Activated CD4-positive, alpha-beta T cell treated with anti-CD3 and anti-CD28 coated beads, Interleukin-2, amount 50 U/mL, for 16 hours (primary cell): ENCODE measurements at places on chromosomes 6 and 20.

DNA sequence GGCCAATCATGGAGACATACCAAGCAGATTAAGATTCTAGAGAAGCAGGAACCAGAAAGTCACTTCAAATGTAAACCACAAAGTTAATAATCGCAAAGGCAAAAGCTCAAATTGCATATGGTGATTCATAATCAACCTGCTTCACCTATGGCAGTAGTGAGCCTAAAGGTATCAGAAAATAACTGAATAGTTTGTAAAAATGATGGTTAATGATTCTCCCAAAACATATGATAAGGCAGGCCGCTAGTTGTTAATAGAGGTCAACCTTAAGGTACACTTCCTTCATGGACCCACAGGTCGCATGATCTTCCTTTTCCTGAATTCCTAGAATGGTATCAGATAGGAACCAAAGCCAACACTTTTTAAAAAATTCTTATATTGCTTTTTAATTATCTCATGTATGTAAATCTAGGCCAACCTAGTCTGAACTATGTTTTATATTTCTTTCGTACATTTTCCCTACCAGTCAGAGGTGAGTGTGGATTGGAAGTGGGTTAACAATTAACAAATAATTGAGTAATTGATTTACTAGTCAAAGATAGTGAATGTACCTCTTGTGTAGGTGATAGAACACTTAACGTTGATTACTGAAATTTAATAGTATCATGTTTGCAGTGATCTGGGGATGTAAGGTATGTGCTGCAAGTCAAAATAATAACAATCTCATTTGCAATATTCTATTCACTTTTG lies 16.4 kb downstream of the TAAR2 start:
- DNase-seq, result no peak

GRCh38 chr20:51097351-51098120 lies 74.6 kb upstream of the KCNG1 start:
- no peak for DNase-seq

DNA sequence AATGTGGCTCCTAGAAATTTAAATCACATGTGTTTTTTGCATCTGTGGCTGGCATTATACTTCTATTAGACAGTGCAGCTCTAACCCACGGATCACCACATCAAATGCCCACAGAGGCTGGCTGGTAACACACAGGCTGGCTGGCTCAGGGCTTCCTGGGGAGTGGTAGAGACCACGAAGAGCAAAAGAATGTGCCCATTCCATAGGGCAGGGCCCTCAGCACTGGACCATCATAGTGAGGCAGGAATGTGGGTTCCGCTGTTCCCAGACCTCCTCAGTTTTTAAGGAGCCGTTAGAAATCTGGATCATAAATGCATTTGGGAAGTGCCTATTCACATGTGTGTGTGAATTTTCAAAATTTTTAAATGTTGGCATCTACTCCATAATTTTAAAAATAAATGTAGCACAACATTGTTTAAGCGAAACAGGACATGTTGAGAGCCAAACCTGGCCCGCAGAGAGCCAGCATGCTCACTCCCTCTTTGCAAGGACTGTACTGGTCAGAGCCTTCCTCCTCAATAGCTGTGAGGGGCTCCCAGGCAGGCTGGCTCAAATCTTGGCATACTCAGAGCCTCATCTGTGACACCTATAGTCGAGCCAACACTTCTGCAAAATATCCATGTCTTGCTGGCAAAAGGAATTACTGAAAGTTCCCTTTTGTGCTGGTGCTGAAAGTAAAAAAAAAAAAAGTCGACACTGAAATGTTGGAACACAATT lies 190.5 kb downstream of the FNDC1 start:
- DNase-seq, result no peak

DNA sequence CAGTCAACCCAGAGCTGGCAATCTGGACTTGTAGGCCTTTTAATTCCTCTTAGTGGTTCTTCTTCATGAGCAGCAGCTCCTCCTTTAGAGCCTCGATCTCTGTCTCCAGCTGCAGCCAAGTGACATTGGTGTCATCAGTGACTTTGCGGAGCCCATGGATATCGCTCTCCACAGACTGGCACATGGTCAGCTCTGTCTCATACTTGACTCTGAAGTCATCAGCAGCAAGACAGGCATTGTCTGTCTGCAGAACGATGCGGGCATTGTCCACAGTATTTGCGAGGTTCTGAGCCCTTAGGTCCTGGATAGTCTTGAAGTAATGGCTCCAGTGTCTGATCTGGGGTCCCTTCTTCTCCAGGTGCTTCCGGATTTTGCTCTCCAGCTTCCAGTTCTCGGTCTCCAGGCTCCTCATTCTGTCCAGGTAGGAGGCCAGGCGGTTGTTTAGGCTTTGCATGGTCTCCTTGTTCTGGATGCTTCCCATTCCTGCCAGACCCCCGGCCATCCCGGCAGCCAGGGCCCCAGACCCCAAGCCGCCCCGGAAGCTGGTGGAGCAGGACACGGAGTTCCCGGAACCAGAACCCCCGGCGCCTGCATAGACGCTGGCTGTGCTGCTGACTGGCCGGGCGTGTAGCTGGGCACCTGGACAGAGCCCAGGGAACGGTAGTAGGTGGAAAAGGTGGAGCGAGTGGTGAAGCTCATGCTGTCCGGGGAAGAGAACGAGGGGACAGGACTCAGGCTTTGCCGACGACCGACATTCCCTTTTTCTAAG lies 15.1 kb downstream of the RFPL4B start:
- no peak for DNase-seq

- DNase-seq, result peak; percentile 35
These were observed 16.3 kb downstream of the PKIG start for GRCh38 chr20:44598423-44599305.

- DNase-seq, result no peak
These were observed 10.5 kb downstream of the CDC40 start for GRCh38 chr6:110190726-110191125.

DNA sequence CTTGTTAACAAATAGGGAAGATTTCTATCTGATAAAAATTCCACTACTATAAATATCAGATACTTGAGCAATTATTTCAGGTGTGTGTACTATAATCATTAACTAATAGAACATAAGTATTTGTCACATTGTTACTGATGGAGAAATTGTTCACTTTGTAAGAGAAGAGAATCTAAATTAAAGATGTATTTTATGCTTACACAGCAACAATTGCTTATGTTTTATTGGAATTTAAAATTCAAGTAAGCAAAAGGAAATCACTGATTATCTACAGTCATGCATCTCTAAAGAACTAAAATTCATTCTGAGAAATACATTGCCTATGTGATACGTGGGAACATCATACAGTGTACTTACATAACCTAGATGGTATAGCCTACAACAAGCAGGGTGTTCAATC lies 1590.8 kb downstream of the GRIK2 start:
- DNase-seq, result no peak

GRCh38 chr20:32336918-32337347 lies 21.2 kb upstream of the ASXL1 start:
- peak; percentile 49 for DNase-seq

DNA sequence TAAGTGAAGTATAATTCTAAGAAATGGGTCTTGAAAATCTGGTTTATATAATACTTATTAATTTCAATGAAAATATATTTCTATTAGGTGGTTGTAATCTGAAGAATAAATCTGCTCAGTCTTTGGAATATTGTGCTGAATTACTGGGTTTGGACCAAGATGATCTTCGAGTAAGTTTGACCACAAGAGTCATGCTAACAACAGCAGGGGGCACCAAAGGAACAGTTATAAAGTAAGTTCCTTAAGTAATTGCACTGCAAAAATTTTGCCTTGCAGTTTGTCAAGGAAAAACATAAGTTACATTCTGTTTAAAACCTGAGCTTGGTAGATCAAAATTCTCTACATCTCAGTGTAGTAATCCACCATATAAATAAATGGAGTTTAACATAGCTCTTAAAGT lies 106.0 kb downstream of the MYO6 start:
- peak; percentile 35 for DNase-seq

DNA sequence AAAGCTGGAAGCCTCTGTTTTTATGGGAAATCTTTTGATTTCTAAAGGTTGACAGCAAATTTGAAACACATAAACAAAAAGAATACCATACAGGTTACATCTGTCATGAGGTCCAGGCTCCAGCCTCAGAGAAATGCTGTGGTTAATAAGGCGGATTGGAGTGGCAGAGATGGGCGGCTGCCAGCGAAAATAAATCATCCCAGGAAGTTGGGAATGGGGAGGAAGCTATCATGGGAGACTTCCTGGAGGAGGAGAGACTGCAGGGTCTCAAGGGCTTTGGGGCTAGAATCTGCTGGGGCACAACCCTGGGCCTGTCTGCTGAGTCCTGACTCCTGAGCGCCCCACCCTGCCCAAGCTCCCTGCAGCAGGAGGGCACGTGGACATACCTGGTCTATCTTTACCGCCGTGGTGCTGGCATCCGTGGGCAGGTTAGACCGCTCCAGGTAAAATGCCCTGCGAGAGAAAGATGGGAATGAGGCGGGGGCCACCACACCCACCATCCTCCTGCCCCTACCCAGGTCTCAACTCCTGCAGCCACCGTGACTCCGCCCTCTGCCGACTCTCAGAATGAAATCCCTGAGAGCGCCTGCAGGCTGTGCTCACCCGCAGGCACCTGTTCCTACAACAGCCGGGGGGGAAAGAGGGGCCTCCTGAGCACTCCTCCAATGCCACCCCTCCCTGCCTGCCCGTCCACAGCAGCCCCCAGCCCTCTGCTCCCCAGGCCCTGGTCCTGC lies 197.3 kb downstream of the PREX1 start:
- no peak for DNase-seq

GRCh38 chr20:37781626-37782025 lies 87.8 kb downstream of the CTNNBL1 start:
- no peak for DNase-seq

GRCh38 chr6:40735121-40735520 lies 148.0 kb upstream of the LRFN2 start:
- no peak for DNase-seq

GRCh38 chr6:144955859-144956258 lies 670.7 kb downstream of the UTRN start:
- no peak for DNase-seq

DNA sequence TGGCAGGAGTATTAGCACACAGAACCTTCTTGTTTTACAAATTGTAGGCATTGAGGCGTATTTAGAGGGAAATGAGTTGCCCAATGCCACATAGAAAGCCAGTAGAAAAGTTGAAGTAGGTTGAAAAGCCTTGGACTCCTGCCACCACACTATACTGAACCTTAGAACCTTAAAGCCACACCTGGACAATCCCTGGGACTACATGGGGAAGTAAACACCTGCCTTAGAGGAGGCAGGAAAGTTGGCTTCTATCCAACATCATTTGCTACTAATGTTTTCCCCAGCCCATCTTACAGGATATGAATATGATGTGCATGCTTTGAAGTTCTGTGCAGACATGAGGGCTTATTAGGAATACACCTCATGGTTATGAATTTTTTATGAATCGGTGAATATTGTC lies 5.3 kb upstream of the EPPIN start:
- no peak for DNase-seq

- no peak for DNase-seq
These were observed 437.8 kb upstream of the ID4 start for GRCh38 chr6:19399406-19399805.

DNA sequence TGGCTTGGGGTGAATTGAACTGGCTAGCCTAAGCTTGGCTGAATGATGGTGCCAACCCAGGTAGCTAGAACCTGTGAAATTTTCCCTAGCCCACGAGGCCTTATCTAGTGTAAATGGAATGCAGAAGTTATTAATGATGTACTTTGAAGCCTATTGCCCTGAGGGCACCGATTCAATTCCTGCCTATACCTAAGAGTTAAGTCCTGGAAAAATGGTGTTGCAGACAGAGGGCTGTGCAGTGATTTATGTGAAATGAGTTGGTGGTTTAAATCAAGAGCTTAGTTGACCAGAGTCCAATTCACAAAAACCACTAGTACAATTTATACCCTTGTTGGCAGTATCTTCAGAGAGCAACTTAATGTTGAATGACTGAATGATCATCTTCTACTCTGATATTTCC lies 373.8 kb upstream of the JAG1 start:
- no peak for DNase-seq

DNA sequence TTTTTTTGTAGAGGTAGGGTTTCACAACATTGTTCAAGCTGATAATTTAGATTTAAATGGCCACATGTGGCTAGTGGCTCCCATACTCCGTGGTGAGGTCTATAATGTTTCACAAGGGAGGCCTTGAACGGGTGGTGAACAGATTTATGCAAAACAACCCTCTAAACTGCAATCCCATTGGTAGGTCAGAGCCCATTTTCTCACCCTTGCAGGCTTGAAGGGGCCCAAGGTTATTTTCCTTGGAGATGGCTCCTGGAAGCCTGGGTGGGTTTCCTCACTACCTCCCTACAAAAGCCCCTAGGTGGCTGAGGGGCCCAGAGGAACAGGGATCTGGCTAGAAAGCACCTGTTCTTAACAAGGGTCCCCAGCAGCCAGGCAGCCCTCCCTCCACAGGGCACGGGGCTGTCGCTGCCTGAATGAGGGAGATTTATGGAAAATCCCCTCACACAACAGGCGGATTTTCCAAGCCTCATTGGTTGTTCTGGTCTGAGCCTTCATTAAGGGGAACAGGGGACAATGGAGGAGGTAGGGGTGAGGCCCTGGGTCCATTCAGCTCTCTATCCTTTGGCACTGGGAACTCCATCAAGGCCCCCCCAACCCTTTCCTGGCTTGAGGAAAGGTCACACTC lies 64.6 kb downstream of the VEGFA start:
- DNase-seq, result no peak

DNA sequence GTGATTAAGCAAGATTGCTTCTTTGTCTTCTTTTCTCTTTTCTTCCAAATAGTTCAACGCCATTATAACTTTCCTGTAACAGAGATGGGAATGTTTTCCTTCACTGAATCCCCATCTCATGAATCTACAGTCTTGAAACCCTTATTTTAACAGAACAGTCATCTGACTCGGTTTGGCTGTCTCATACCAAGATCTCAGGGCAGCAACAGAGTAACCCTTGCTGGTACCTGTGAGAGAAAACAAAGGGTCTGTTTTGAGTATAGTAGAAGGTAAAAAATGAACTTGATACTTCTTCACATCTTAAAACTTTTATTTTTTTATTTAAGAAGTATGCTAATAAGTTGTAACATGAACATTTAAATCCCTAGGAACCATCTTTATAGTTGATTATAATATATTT lies 19.6 kb upstream of the DSE start:
- DNase-seq, result no peak

- DNase-seq, result peak; percentile 40
These were observed 32.7 kb downstream of the PLN start for GRCh38 chr6:118580585-118581419.

DNA sequence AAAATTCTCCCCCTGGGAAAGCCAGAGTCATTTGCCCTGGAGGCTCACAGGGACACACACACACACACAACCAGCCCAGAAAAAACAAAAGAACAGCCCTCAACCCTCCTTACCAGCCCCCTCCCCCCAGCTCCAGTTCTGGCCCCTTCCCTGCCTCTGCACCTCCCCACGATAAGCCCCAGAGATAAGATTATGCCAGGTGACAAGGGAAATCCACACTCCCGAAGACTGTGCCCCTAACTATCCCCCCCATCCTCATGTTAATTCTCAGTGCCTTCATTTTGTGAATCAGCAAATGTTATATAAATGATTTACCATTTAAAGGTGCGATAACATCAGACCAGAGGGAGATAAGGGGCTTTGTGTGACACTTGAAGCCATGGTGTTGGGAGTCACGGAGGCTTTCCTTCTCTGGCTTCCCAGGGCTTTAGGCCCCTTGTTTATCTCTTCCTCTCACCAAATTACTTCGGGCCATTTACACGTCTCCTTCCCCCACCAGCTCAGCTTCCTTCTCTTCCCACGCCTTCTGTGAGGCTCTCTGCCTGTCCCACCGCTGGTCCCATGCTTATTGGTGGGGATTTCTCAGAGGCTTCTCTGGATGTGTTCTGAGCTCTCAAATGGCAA lies 12.5 kb upstream of the FOXC1 start:
- no peak for DNase-seq
